ENCODE measurements at places on chromosomes 13 and 19.

DNA sequence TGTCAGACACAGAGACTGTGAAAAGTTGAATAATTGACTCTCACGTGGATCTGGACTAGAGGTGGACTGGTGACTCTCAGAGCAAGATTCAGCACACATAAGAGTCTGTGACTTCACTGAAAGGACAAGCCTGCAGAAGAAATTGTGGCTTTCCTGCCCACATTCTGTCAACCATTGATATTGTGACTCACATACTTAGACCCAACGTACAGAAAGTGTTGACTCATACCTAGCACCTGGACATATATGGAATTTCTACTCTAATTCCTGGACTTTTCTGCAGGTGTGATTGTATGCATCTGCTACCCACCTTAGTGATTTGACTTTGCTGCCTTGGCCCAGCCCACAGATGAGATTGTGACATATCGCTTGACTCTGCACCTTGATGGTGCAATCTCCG lies 15.6 kb upstream of the ZNF730 start:
- no peak for DNase-seq

DNA sequence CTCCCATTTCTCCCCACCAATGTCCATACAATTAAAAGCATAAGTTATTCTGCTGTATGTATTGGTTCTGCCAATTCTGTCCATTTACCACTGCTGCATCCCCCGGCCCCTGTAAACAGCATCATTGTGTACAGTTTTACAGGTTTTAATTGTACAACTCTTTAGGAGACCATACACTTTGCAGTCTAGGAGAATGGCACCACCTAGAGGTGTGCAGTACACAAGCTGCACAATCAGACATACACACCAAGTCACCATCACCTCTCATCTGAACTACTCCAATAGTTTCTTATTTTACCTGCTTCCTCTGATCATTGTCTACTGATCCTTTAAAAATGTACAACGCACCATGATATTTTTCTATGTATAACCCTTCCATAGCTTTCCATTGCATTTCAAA lies 855.9 kb upstream of the KLHL1 start:
- no peak for DNase-seq

GRCh38 chr13:53447456-53447855 lies 418.8 kb downstream of the OLFM4 start:
- DNase-seq: no peak

DNA sequence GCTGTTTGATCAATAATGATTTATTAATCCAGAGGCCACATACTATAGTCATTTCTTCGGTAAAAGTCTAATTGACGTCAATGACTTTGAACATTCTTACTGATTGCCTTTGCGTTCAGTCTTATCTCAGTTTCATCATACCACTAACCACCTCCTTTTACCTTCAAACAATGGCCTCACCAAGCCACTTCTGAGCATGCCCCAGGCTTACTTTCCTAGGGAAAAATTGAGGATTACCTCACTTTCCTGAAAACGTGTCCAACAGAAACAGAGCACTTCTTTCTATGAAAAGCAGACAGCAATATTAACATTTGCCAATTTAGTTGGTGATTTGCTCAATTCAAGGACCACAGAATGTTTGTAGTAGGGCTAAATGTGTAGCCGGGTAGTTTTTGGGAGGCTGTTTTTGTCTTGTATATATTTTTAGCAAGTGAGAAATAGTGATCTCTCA lies 157.6 kb downstream of the KLF5 start:
- no peak for DNase-seq

Measured in CD8-positive, alpha-beta T cell (primary cell).